Activated CD4-positive, alpha-beta memory T cell treated with anti-CD3 and anti-CD28 coated beads, Interleukin-2, amount 10 ng/mL, durations not matched to agents 7 days and 5 days (primary cell): ENCODE measurements at places on chromosomes 16 and 17. TPM values are rescaled to one million over a fixed set of nuclear protein-coding genes. Genes with fewer than 3 reads are reported as not detected.

DNA sequence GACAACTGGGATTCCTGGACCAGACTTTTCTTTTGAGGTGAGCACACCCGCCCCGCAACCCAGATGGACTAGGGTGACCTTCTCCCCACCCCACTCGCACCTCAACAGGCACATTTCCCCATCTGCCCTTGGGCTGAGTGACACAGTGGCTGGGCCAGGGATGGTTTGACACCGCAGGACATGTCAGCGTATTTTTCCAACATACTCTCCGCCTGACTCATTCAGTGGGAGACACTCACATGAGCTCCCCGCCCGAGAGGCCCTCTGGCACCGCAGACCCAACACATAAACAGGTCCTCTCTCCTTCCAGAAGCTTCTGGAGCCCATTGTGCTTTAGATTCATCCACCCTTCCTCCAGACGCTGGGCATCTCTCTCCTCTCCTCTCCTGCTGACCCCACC lies 69.4 kb downstream of the ZDHHC7 start:
- H3K4me1 ChIP-seq = no peaks in the 10 kb centered on the region
- H3K4me3 ChIP-seq = no peak overlapping the region
- no peak overlapping the region for H3K27ac ChIP-seq
- DNase-seq = no peak

DNA sequence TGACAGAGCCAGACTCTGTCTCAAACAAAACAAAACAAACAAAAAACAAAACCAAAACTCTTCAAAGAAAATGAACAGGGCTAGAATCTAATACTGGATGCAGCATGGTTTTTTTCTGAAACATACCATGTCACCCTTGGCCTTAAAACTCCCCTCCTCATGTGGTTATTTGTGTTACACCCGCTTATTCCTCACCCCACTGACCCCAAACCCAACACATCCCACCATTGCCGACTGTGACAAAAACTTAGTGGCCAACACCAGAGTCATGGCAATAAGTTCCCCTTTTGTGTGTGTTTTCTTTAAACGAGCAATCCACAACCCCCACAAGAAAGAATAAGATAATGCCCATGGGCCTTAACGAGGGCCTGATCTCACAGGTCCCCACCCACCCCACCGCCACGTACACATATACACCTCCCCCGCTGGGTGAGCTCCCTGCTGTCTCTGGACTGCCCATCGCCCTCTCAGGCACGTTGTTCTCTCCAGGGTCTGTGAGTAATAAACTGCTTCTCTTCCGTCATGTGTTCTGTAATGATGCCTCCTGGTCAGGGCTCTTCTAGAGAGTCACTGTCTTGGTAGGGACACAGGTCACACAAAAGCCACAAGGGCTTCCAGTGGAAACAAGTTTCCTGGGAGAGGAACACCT lies 16.8 kb upstream of the ENGASE start:
- DNase-seq = no peak
- no peak overlapping the region for H3K27ac ChIP-seq
- no peak overlapping the region for H3K4me3 ChIP-seq
- peaks cover 21% of the 10 kb centered on the region for H3K27me3 ChIP-seq

GRCh38 chr17:1865252-1866037 lies 35.6 kb downstream of the RPA1 start:
- peaks cover 21% of the 10 kb centered on the region for H3K4me1 ChIP-seq
- no peak overlapping the region for H3K4me3 ChIP-seq
- DNase-seq = peak; percentile 63
- no peaks in the 10 kb centered on the region for H3K27me3 ChIP-seq
- H3K27ac ChIP-seq = no peak overlapping the region

- no peak overlapping the region for H3K27ac ChIP-seq
- H3K36me3 ChIP-seq = no peaks in the 10 kb centered on the region
- no peaks in the 10 kb centered on the region for H3K27me3 ChIP-seq
- DNase-seq = no peak
- no peak overlapping the region for H3K4me3 ChIP-seq
- no peaks in the 10 kb centered on the region for H3K4me1 ChIP-seq
Observed at GRCh38 chr16:59126486-59126885, 392.4 kb upstream of the GOT2 start.

- H3K4me1 ChIP-seq = peaks cover 69% of the 10 kb centered on the region
- H3K36me3 ChIP-seq = peaks cover 20% of the 10 kb centered on the region
- no peaks in the 10 kb centered on the region for H3K27me3 ChIP-seq
- DNase-seq = no peak
- peak overlapping the region; percentile 84 for H3K27ac ChIP-seq
Observed at GRCh38 chr17:66425756-66426396, 123.5 kb downstream of the PRKCA start.

Gene TMEM238L
- total RNA-seq = not detected

GRCh38 chr16:7330709-7331108 lies 1.9 kb upstream of the RBFOX1 start:
- no peak overlapping the region for H3K4me3 ChIP-seq
- no peak overlapping the region for H3K27ac ChIP-seq
- no peaks in the 10 kb centered on the region for H3K36me3 ChIP-seq
- no peak for DNase-seq
- H3K4me1 ChIP-seq = no peaks in the 10 kb centered on the region

- H3K4me3 ChIP-seq = no peak overlapping the region
- H3K4me1 ChIP-seq = peaks cover 19% of the 10 kb centered on the region
- DNase-seq = no peak
- H3K27me3 ChIP-seq = no peaks in the 10 kb centered on the region
- H3K36me3 ChIP-seq = peaks cover 36% of the 10 kb centered on the region
Observed at GRCh38 chr17:66661411-66662256, 173.3 kb upstream of the CACNG5 start.

Gene KRT39
- not detected for total RNA-seq
